ENCODE measurements at places on chromosomes 6 and 20. TPM values are rescaled to one million over a fixed set of nuclear protein-coding genes. Genes with fewer than 3 reads are reported as not detected.

DNA sequence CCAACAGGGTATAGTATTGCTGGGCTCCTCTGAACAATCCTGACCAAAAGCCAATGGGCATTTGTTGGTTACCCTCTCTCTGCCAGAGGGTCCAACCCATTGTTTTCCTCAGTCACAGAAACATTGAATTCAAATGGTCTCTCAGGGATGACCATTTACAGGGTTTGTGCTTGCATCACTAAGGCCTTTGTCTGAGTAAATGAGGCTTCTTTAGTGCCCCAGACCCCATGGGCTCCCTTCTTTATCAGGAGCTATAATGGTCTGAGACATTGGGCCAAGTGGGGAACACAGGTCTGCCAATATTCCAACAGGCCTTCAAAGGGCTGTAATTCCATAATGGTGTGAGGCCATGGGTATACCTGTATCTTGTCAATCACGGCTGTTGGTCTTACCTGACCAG is 27.1 kb downstream of the GSTA2 start:
- DNase-seq: no peak

DNA sequence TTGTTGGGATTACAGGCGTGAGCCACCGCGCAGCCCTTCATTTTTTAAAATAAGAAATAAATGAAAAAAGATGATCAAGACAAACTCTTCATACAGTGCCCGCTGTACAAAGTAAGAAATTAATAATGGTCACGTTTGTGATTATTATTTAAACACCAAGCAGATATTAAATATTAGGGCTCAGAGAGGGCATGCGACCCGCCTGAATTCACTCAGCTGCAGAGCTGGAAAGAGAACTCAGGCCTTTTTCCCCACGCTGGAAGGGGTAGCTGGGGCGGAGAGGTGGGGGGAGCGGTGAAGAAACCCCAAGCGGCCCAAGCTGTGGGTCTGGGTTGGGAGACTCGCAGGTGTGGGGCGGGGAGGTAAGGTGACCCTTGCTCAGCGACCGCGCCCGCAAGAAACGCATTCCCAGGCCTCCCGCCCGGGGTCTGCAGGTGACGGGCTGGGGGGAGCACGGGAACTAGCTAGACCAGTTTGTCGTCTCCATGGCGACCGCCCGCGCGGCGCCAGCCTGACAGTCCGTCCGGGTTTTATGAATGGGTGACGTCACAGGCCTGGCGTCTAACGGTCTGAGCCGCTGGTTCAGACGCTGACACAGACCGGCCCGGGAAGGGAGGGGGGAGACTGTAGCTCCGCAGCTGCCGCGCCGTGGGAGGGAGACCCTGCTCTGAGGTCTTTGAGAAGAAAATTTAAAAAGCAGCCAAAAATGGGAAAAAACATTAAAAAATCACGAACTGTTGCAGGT is 1.1 kb upstream of the ID1 start:
- peak; percentile 95 for DNase-seq

GRCh38 chr6:122315842-122316241 is 83.6 kb upstream of the HSF2 start:
- DNase-seq: no peak

DNA sequence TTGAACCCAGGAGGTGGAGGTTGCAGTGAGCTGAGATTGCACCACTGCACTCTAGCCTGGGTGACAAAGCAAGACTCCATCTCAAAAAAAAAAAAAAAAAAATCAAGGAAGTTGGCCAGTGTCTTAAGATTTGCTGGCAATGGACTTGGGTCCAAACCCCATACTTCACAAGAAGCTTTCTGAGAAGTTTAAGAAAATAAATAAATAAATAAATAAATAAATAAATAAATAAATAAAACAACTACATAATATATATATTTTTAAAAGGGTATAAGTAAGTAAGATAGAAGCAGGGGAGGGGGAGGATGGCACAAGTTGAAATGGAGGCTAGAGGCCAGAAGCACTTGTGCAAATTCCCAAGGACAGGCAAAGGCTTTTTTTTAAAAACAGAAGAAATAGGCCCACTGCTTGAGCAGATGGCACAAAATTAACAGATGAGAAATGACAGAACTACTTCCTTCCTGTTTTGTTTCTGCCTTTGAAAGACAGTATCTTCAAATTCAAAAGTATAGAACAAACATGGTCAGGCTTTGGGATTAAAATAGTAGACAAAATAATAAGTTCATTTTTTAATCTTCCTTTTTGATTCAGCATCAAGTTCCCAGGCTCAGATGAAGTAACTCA is 287.7 kb downstream of the ALDH8A1 start:
- no peak for DNase-seq

DNA sequence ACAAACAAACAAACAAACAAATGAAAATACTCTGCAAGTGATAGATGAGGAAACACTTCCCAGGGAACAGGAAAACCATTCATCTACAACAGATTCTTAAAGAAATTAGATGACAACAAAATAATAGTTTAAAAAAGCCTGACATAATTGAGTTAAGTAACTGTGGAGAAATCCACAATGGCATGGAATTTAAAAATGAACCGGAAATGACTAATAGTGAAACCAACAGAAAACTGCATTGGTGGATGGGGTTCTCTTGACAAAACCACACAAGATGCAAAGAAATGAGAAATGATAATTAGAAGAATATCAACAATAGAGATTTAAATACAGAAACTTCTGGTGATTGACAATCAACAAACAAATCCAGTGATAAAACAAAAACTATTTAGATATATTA is 785.6 kb downstream of the QKI start:
- no peak for DNase-seq

DNA sequence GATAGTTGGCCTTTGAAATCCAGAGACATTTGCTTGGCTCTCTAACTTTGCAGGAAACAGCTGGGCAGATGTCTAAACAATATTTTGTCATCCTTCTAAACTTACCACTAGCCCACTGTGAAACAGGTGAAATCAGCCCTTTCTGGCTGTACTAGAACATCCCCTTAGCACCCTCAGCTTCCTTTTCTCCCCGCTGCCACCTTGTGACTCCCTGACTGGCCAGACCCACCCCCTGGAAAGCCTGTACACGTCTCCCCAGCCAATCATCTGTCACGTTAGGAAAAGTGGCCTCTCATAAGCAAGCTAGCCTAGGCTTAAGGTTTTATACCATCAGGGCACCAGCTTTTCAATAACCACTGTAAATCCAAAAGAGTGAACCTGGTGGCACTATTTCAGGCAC is 88.6 kb upstream of the E2F3 start:
- DNase-seq: no peak

DNA sequence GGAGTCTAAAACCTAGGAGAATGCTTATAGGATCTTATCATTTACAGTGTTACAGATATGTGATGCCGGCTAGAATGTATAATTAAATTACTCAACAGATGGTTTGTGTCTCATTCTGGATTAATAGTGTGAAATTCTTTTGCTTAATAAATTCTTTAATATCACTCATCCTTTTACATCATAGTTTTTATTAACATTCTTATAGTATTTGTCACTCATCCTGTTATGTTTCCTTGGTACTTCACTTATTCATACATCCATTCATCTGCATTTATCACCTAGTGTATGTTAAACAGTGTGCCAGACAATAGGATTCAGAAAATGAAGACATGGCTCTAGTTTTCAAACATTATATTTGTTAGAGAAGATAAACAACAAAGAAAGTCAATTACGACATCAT is 468.7 kb downstream of the FRK start:
- DNase-seq: no peak

PTCHD4 gene
- total RNA-seq: not detected

OR2B3 gene
- total RNA-seq: not detected

EYS gene
- not detected for total RNA-seq

PNLDC1 gene
- total RNA-seq: 0.23 TPM

DNA sequence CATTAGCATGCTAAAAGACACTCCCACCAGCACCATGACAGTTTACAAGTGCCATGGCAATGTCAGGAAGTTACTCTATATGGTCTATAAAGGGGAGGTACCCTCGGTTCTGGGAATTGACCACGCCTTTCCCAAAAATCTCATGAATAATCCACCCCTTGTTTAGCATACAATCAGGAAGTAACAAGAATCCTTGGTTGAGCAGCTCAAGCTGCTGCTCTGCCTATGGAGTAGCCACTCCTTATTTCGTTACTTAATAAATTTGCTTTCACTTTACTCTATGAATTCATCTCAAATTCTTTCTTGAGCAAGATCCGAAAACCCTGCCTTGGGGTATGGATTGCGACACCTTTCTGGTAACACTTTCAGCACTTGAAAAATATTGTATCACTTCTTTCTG is 243.0 kb downstream of the BMP2 start:
- no peak for DNase-seq

- no peak for DNase-seq
These were observed 31.6 kb upstream of the LAMA4 start for GRCh38 chr6:112286010-112286409.

DNA sequence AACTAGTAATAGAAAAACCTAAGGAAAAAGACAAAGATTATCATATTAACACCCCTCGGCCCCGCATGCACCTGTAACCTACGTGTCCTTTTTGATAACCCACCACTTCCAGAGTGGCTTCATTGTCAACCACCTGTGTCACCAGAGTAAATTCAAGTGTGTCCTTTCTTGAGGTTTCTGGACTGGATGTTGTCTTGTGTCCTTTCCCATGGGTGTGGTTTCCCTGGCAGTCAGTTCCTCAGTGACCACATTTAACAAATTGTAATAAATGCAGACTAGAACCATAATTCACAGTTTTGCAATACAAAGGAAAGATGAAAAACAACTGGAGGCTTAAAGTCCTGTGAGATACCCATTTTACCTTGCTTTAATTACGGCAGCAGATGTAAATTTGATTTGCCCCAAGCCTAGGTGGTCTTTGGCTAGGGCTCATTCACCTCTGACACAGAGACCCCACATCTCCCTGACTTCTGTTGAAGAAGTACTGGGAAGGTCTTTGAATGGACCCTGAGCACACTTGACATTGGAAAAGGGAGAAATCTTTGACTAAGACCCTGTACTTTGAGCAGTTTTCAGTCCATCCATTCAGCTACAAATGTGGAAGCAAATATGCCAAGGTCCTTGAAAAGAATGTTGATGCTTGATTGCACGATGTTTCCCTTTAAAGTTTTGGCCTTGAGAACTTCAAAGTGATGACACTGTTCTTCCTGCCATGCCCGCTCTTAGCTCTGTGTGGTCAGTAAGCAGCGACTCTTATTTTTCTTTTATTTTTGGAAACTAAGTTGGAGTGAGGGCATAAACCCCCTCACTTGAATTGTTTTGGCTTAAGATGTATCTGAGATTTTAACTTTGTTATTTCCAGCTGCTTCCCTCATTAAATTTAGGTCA is 232.4 kb downstream of the UST start:
- DNase-seq: no peak

DNA sequence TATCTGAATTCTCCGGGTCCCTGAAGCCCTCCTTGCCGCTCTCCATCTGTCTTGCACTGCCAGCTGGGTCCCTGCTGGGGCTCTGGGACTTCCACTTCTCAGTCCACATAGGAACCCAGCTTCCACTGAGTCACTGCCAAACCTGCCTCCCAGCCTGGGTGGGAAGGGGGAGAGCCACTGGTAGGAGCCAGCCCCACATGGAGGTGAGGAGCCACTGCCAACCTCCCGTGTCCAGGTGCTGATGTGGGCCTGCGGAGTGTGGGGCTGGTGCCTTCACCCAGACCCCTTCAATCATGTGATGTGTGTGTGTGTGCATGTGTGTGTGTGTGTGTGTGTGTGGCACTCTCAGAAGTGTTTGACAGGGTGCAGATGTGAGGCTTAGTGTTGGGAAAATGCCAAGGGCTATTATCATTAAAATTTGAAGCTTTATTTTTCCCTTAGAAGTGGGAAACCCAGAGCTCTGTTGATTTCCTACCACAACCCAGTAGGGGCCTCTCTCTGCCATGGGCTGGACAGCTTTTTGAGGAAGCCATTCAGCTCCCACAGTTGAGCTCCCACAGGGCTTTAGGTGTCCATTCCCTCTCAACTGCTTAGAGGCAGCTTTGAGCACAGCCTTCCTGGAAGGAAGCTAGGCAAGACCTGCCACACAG is 9.3 kb upstream of the SGK2 start:
- no peak for DNase-seq

DNA sequence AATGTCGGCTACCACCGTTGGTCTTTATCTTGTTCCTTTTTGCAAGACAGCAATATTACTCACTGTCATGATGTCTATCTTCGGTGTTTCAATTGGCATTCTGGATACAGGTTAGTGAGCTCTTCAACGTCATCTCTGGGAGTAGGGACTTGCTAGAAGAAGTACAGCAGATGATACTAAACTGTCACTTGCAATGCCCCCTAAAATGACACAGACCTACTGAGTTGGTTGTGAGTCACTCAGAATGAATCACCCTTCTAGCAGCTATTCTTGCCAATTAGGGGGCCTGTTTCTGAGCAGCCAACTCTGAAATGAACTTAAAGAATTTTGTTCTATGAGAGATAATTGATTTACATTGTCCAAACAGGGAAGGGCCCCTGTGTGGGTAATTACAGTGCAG is 176.5 kb downstream of the SLC16A10 start:
- DNase-seq: no peak

- DNase-seq: no peak
These were observed 146.6 kb upstream of the PLN start for GRCh38 chr6:118401325-118401975.

DNA sequence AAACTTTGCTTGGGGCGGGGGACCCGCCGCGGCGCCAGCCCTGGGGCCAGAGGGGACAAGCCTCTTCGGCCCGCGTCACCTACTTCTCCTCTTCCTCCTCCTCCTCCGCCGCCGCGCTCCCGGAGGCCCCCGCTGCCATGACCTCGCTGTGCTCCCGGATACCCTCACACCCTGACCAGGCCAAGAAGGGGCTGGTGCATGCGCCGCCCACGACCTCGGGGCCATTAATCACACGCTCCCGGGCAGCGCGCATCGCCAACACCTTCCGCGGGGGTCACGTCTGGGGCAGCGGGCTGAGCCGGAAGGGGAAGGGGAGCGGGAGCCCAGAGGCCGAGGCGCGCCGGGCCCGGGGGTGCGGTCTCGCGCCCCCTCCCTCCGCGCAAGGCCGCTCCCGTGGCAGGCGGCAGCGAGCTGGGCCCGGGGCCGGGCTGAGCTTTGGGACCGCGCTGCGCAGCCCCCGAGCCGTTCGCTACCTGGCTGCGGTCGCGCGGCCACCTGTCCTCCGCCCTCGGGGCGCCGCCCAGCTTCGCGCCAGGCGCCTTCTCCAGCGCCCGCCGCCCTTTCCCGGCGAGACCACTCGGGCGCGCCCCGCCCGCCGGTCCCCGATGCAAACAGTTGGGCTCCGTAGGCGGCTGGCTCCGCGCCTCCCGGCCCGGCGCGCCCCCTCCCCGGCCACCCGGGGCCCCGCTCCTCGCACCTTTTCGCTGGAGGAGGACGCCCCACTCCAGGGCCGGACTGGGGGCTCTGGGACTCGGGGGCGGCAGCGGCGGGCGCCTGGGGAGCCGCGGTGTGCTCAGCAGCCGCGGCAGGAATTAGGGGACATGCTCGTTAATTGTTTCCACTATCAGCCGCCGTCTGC is 575 bp upstream of the CNR1 start:
- DNase-seq: no peak

RNF144B gene
- 33.9 TPM for total RNA-seq

- peak; percentile 38 for DNase-seq
These were observed 637 bp downstream of the TRPC4AP start for GRCh38 chr20:35091816-35092523.

- no peak for DNase-seq
These were observed 46.6 kb upstream of the AFDN start for GRCh38 chr6:167779993-167780655.

HAO1 gene
- total RNA-seq: 2.7 TPM
